Activated CD4-positive, alpha-beta T cell treated with anti-CD3 and anti-CD28 coated beads, Interleukin-2, Interleukin-6, amounts not matched to agents 100 ng/mL and 50 ng/mL, durations not matched to agents 16 hours and 8 hours (primary cell): ENCODE measurements at places on chromosomes 11 and 22.

DNA sequence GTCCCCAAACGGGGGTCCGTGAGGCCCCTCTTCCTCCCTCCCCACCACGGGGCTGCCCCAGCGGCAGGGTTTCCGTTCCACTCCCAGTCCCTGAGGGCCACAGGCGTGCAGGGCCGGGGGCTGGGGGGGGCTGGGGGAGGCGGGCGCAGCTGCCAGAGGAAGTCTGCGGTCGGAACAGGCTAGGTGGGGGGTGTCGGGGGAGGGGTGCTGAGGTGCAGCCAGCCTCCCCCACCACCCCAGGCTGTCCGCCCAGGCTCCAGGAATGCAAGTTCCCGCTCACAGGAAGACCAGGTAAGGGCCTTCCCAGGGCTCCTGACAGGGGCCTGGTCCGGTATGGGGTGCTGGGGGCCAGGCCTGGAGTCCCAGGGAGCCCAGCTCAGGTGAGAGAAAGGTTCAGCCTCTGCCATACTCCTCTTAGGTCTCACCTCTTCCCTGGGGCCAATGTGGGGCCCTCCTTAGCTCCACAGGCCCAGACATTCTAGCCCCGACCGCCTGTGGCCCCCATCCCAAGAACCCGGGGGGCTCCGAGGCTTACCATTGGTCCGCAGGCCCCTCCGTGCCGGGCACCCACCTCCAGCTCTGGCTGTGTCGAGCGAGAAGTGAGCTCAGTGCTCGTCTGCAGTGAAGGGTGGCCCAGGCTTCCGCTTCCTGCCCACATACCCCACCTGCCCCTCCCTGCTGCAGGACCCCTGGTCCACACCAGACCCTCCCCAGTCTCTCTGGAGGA, at the start of gene PTPRCAP:
Gene PTPRCAP (minus strand): TSS at position 601 of the 727 bp plus-strand sequence. CDS start 63 bp downstream, at position 538.
- peak; percentile 84 for DNase-seq

GRCh38 chr11:102382384-102382783, 35.4 kb downstream of the BIRC2 start:
- DNase-seq, result no peak

- DNase-seq, result no peak
Measured at GRCh38 chr11:123161376-123162030, 33.5 kb downstream of the CLMP start.

DNA sequence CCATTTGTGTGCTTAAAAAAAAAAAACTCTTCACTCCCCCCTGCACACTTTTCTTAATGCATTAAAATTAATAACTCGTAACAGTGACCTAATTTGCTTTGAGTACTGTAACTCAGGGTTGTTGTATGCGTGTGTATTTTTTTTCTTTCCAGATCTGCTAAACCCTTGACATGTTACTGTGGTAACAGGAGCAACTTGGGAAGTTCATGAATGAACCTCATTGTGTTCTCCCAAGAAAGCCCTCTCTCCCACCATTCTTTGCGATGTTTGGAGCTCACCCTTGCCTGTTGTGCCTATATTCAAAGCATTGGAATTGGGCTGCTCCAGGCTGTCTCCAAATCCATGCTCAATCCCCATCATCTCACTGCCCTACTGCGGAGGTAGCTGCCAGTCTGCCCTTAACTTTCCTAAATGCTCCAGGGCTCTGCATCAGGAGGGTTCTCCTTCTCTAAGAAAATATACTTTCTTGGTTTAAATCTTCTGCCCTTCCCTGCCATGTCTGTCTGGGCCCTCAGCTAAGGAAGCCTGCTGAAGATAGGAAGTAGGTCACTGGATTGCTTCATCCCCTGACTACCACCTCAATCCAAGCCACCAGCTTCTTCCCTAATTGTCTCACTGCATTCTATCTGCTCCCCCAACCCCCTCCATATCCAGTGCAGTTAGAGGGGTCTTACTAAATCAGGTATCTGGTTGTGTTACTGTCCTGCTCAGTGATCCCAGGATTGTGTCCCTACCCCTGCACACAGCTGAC, 70.3 kb downstream of the KIRREL3 start:
- DNase-seq, result no peak

DNA sequence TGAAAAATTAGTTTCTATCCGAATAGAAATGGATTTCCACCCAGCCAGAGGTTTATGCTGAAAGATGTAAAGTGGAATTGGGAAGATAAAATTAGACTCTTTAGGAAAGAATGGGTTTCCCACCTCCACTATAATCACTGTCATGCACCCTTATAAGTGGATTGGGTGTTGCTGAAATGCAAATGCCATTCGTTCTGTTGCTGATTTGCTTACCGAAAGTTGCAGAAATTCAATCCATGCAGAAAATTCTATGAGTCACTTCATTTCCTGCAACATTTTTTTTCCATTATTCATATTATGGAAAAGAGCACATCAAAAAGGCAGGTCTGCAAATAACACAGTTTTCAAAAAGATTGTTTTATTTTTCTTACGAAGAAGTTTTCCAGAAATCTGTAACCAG, 65.6 kb downstream of the LDLRAD3 start:
- DNase-seq, result no peak
